Endothelial cell of umbilical vein (primary cell): ENCODE measurements at places on chromosomes 16 and 17.

- DNase-seq: peak; percentile 1
These were observed 20.8 kb upstream of the CLEC18C start for GRCh38 chr16:70152578-70153302.

GRCh38 chr17:50189550-50190292 is 11.7 kb downstream of the COL1A1 start:
- no peak for DNase-seq

- no peak for DNase-seq
These were observed 22.2 kb downstream of the HLF start for GRCh38 chr17:55286681-55287589.

DNA sequence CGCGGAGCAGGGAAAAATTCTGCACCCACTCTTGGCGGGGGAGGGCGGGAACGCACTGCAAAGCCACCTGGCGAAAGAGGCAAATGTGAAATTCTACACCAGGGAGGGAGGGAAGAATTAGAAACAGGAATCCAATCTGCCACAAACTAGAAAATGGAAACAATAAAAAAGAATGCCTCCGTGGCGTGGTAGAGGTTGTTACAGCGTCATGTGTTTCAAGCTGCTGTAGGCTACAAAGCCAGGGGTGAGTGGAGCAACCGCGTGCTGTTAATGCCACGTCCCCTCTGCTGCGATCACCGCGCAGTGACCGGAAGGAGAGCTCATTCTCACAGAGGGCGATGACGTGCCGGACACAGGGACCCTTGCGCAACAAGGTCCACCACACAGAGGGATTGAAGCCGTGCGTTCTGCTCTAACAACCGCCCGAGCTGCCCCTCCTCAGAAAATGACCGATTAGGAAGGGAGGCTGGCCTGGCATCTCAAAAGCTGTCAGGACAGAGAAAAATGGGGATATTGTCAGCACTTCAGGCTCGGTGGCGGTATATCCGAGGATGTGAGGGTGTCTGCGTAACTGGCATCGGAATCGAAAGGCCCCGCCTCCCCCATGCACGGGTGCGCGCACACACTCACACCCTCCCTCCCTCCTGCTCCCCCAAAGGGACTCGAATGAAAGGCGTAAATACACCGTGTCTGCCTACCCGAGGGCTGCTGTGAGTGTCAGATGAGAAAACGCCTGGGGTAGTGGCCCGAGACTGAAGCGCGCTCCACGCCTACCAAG is 70.8 kb upstream of the TNRC6C start:
- DNase-seq: peak; percentile 44

DNA sequence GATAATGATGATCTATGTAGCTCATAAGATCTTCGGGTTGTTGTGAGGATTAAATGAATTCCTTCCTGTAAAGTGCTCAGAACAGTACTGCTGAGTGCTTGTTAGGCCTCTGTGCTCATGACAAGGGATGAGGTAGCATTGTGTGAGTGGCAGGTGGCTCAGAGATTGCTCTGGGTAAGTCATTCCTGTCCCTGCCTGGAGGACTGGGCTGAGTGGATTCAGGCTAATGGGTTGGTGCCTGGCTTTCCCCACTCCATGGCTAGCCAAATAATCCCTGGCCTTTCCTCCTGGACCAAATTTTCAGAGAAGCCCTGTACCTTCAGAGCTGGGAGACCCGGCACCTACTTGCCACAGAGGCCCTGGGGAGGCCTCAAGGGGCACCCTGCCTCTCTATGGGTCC is 1.3 kb upstream of the CCDC92B start:
- no peak for DNase-seq

DNA sequence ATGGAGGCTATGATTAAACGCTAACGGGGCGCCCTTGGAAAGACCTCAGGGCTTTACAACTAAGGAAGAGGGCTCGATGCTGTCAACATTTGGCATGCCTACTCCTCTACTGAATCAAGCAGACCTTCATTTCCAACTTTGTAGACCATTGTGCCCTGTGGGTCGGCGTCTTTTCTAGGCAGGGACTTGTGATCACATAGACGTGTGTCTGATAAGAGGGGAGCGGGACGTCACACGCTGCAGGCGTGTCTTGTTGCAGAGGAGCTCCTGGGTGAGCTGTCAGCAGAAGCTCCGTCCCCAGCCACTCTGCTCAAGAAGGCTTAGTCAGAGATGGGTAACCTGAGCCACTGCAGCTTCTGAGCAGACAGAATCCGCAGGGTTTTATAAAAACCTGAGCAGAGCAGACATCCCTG is 2.8 kb downstream of the MAPK8IP3 start:
- no peak for DNase-seq

- DNase-seq: no peak
These were observed 39.0 kb downstream of the YWHAE start for GRCh38 chr17:1360975-1361374.

- DNase-seq: no peak
These were observed 593 bp upstream of the WDR45B start for GRCh38 chr17:82648742-82649331.

DNA sequence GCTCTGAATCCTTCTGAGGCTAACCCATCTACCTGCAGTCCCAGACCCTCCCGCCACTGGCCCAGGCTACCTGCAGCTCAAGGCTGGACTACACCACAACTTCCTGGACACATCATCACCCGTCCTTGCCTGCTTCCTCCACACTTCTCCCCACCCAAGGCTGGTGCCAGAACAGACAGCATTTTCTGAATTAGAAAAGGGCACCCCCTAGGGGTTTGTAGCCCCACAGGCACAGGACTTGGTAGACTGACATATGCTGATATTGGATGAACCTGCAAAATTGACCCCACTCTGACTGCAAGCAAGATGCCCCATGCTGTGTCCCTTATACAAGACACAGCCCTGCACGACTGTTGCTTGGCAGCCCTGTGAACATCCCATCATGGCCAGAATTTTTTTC is 271.5 kb upstream of the C16orf82 start:
- DNase-seq: no peak
